GM04504 (cell line): ENCODE measurements at places on chromosomes 1 and 21.

GRCh38 chr1:110019770-110020169, 14.7 kb upstream of the STRIP1 start:
- no peak for DNase-seq

DNA sequence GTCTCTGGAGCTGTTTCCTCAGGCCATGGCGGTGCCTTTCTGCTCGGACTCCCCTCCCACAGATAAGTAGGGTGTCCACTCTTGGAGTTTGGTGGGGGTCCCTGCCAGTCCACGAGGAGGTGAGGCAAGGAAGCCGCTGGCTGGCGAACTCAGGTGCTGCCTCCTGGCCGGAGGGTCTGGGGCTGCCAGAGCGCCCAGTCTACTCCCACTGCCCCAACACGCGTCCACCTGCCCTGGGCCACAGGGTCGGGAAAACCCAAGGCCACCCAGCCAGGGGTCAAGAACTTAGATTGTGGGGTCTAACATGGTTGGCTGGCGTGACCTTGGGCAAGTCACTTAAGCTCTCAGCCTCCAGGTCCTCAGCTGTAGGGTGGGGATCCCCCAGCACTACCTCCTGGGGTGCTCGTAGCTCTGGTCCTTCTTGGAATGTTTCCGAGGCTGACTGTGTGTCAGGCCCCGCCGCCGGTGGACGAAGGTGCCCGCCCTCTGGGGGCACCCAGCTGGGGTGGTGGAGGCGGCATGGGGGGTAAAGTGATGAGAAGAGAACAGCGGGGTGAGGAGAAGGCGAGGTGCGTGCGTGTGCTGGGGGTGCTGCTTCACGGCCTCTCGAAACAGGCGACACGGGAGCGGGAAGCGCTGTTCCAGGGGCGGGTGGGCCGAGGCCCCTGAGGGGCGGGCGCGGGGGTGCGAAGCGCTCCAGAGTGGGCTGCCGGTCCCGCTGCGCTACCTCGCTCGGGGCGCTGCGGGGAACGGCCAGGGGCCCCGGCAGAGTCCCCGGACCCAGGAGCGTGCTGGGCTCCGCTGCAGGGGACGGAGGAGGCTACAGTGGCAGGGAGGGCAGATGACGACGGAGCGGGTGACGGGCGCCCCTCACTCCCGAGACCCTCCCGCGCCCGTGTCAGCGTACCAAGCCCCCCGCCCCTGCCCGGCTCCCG, 1.2 kb downstream of the SH2D5 start:
- no peak for DNase-seq

GRCh38 chr1:226920446-226920894, 19.6 kb upstream of the COQ8A start:
- no peak for DNase-seq

DNA sequence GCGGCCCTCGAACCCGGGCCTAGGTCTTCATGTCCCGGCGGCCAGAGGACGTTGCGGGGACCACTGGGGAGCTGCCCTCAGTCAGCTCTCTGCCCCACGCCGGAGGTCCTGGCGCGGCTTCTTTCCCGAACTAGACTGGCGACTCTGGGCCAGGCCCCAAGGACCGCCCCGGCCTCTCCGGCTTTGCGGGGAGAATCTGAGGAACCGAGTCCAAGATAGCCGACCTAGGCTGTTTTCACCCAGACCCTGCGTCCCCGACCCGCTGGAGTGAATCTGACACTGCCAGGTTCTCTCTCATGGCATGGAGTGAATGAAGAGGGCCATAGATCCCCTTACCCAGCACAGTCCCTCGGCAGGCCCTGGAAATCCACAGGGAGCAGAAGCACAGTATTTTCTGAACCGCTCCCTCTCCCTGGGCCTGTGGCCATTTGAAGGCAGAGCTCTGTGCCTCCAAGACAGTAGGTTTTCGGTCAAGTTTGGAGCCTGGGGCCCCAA, 9.9 kb upstream of the BARHL2 start:
- DNase-seq, result no peak

DNA sequence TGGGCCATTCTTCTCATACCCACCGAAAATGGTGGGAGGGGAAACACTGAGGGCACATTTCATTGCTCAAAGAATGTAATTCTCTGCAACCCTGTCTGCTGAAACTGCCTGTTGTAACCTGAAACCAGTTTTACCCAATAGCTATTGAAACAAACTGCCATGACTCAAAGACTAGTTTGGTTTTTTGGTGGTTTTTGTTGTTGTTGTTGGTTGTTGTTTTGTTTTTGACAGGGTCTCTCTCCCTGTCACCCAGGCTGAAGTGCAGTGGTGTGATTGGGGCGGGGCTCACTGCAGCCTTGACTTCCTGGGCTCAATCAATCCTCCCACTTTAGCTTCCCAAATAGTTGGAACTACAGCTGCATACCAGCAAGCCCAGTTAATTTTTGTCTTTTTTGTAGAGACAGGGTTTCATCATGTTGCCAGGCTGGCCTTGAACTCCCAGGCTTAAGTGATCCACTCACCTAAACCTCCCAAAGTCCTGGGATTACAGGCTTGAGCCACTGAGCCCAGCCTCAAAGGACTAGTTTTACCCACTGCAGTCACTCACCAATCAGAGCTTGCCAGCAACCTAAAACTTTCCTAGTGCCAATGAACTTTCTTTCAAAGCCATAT, 2.1 kb upstream of the IPP start:
- DNase-seq, result no peak

DNA sequence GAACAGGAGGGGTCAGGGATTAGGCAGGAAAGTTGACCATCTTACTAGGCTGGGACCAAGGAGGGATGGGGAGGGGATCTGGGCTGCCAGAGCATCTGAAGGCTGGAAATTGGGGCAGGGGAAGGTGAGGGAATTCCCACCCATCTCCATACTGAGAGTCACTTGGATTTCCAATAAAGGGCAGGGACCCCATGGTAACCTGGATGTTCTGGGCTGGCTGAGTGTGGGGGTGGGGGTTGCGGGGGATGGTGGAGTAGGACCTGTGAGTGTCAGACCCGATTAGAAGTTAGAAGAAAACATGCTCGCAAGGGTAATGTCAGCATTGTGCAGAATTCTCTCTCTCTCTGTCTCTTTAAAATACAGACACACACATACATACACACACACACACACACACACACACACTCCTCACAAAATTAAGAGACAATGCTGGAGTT, 40.0 kb upstream of the EPS15 start:
- DNase-seq, result no peak

- no peak for DNase-seq
Measured at GRCh38 chr1:93301131-93301530, 44.6 kb upstream of the DR1 start.
